GM12878 (cell line): ENCODE measurements at places on chromosomes 16 and 17. TPM values are rescaled to one million over a fixed set of nuclear protein-coding genes. Genes with fewer than 3 reads are reported as not detected.

DNA sequence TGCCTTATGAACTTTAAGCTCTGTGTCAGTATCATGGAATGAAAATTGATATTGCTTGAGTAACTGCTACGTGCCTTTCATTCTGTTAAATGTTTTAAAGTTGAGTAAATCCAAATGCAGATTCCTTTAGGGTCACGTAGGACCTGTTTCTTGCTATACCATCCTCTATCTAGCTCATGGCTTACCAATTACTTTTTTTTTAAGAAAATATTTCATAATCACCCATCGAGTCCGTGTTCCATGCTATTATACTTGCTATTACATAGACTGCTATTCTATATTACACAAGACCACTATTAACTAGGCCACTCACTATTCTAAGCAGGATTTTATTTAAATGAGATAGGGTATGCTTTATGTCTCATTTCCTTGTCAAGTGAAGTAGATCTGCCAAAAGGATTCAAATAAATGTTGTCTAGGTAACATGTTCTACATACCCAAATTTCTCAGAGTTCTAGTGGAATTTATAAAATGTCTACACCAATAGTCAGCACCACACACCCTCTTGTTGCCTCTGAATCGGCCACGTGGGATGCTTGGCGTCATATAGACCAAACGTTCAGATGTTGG lies 11.9 kb downstream of the ANKFN1 start:
- no peak overlapping the region for H3K27ac ChIP-seq
- no peaks in the 10 kb centered on the region for H3K27me3 ChIP-seq
- no peaks in the 10 kb centered on the region for H3K4me1 ChIP-seq
- no peaks in the 10 kb centered on the region for H3K36me3 ChIP-seq
- H3K4me3 ChIP-seq = no peak overlapping the region

DNA sequence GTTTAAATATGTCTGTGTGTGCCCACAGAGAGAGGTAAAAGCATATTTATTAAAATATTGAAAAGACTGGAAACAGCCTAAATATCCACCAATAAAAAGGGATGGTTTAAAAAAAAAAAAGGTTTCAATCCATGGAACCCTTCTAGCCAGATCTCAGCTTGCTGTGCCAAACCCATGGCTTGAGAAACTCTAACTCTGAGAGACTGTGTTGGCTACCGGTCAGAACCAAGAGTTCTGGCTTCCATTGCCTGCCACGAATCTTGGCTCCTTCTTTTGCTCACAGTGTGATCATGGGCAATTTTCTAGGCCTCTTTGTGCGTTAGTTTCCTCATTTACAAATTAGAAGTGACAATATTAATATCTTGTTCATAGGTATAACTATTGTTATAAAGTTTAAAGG lies 201.3 kb upstream of the IRX3 start:
- DNase-seq = no peak
- H3K27me3 ChIP-seq = no peaks in the 10 kb centered on the region
- no peak overlapping the region for H3K4me3 ChIP-seq
- H3K4me1 ChIP-seq = no peaks in the 10 kb centered on the region

DNA sequence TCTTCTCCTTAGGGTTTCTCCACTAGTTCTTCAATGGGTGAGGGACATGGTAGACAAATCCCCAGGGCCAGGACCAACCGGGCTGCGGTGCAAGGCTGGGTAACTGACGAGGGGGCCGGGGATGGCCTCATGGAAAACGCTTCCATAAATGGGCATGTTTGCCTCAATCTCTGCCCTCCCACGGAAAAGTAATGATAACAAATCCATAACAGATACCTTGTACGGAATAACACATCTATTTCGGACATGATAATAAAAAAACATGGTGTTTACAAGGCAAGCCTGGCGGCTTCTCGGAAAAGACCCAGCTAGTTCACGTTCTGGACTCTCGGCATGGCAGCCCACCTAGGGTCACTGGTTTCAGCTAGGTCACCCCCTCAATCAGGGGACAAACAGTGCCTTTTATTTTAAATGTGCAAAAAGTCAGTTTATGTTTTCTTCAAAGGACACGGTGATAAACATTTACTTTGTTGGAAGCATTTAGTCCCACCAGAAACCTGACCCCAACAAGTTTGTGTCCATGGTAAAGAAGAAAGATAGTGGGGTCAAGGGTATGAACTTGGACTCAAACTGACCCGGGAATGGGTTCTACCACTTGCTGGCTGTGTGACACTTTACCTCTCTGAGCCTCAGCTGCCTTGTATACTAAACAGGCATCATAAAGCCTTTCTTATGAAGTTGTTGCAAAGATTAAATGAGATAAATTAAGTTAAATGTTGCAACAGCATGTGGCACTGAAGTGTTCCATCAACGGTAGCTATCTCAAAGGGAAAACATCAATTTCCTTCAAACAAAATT lies 1.7 kb downstream of the MYH11 start:
- H3K27ac ChIP-seq = no peak overlapping the region
- DNase-seq = no peak
- no peaks in the 10 kb centered on the region for H3K36me3 ChIP-seq
- peaks cover 10% of the 10 kb centered on the region for H3K27me3 ChIP-seq
- 0 out of 2 replicates have a peak overlapping the region, but pooled peaks have one; percentile 25 for H3K4me3 ChIP-seq

DNA sequence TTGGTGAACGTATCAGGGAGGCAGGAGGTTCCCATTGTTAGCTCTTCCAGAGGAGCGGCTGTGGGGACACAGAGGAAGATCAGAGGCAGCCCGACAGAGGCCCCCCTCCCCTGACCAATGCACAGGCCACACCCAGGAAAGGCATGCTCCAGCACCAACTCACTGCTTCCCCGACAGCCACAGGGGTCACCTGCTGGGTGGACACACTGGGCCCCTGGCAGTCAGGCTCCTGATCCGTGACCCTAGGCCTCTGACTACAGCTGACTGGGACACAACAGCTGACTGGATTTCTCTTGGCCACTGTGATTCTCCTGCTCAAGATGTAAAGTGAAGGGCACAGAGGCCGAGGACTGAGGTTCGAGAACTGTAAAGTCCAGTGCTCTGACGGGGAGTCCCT lies 63.5 kb downstream of the IL21R start:
- no peak overlapping the region for H3K27ac ChIP-seq
- H3K4me1 ChIP-seq = no peaks in the 10 kb centered on the region
- H3K4me3 ChIP-seq = no peak overlapping the region
- no peaks in the 10 kb centered on the region for H3K27me3 ChIP-seq

DNA sequence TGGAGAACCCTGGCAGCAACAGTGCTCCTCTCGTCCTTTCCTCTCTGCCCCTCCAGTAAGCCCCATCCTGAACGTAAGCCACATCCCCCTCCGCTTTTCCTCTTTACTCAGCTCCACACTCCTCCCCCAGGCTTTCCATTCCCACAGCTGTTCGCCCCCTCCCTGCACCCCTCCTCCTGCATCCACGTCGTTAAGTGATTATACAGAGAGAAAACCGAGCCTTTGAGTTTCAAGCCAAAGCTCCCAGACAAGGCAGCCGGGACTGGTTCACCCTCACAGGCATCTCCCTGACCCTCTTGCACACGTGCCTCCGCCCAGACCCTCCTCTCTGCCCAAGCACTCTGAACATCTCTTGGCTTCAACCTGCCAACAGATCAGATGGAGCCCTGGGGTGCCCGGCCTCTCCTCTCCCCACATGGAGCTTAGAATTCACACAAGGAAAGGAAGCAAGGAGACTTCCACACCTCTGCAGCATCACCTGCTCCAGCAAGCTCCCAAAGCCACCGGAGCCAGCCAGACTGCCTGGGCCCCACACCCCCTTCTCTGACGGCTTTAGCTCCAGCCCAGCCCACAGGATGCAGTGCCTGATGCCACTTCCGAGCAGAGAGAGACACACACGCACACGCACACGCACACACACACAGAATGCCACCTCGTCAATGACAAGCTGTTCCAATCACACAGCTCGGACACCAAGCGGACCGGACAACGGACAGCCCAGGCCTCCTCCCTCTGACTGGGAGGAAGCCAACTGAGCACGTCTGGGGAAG lies 99.9 kb upstream of the CCL2 start:
- no peak overlapping the region for H3K4me3 ChIP-seq
- peaks cover 4% of the 10 kb centered on the region for H3K27me3 ChIP-seq
- DNase-seq = no peak
- no peak overlapping the region for H3K27ac ChIP-seq
- no peaks in the 10 kb centered on the region for H3K4me1 ChIP-seq

DNA sequence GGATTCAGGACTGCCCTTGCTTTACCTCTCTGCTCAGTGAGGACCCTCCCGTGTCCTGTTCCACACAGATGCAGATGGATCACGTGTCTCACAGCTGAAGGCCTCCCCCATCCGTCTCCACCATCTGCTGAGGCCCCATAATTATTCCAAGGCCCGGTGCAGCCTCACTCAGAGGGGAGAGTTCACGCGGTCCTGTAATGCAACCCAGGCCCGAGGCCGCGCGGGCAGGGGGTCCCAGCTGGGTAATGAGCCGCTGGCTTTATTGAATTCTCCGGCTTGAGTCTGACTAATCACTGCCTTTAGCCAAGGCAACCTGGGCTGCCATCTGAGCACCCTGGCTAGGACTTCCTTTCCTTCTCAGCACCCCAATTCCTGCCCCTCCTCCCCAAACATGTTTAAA lies 4.4 kb upstream of the WFIKKN2 start:
- no peak overlapping the region for H3K27ac ChIP-seq
- H3K36me3 ChIP-seq = no peaks in the 10 kb centered on the region
- no peak overlapping the region for H3K4me3 ChIP-seq
- peaks cover 4% of the 10 kb centered on the region; the same call in 1 of the 2 replicates for H3K27me3 ChIP-seq
- peaks cover 25% of the 10 kb centered on the region for H3K4me1 ChIP-seq

- H3K27ac ChIP-seq = no peak overlapping the region
- H3K4me1 ChIP-seq = peaks cover 4% of the 10 kb centered on the region
These were observed 53.6 kb downstream of the N4BP1 start for GRCh38 chr16:48556243-48556912.

DNA sequence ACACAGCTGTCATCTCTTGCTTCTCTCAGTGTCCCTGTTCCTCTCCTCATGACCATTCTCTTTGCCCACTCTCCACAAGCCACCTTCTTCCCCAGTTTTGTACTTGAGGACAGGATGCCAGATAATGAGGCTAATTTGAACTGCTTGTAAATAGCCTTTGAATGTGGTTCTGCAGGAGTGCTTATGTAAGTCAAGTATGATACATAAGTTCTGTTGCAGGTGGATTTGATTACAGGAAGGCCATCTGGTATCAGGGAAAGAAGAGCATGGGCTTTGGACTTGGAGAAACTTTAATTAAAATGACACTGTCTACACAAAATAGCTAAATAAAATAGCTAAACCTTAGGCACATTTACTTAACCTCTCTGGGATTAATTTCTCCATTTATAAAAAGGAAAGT lies 120.2 kb upstream of the HLF start:
- no peak overlapping the region for H3K4me3 ChIP-seq
- H3K36me3 ChIP-seq = no peaks in the 10 kb centered on the region
- no peaks in the 10 kb centered on the region for H3K27me3 ChIP-seq

DNA sequence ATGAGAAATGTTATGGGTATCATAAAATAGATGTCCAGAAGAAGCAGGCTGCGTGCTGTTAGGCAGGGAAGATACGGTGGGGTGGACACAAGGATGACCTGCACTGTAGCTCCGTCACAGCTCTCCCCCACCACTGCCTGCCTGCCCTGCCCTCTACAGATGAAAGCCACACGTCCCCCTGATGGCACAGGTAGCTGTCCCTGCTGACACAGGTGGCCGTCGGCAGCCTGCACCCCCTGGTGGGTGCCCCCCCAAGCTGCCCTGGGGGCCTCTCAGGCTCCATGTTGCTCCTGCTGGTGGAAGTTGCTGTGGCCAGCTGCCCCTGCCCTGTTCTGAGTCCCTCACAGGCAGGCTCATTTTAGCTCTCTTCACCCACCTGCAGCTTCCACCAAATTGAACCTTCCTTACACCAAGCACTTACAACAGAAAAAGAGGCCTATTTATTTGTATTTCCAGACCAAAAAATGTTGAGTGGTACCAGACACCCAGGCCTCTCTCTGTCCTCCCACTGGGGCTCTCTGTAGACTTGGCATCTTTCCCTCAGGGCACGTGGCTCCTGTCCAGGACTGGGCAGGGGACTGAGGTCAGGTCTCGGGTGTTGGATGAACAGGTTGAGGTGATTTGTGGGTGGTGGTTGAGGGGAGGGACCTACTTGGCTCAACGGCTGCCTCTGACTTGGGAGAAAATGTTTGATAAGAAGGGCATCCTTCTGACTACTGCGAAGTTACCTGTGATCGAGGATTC lies 50.1 kb upstream of the CACNG5 start:
- no peaks in the 10 kb centered on the region for H3K4me1 ChIP-seq
- DNase-seq = no peak
- no peaks in the 10 kb centered on the region for H3K27me3 ChIP-seq

- no peaks in the 10 kb centered on the region for H3K27me3 ChIP-seq
- no peak overlapping the region for H3K27ac ChIP-seq
- no peak overlapping the region for H3K4me3 ChIP-seq
- H3K4me1 ChIP-seq = no peaks in the 10 kb centered on the region
- H3K36me3 ChIP-seq = no peaks in the 10 kb centered on the region
- no peak for DNase-seq
These were observed 68.8 kb downstream of the ZNF18 start for GRCh38 chr17:11928436-11928835.

DNA sequence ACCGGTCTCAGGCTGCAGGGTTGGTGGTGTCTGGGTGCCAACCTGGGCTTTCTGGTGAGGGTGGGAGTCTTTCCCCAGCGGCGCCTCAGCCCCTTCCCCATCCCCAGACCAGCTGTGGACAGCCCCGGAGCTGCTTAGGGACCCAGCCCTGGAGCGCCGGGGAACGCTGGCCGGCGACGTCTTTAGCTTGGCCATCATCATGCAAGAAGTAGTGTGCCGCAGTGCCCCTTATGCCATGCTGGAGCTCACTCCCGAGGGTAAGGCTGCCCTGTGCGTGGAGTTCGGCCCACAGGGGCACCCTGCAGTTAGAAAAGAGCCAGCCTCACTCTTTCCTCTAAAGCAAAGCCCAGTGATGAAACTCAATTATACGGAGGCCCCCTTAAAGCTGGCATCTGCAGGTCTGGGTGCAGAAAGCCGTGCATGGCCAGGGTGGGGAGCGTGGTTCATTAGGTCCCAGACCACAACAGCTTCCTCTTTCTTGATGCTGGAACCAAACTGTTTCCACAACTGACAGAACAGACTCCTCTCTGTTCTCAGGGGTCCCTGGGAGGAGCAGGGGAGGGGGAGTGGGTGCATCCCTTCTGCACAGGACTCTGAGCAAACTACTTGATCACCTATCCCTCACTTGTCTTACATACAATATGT lies 10.7 kb downstream of the GUCY2D start:
- H3K27ac ChIP-seq = no peak overlapping the region
- no peaks in the 10 kb centered on the region for H3K4me1 ChIP-seq
- H3K27me3 ChIP-seq = peaks cover 1% of the 10 kb centered on the region

Gene SLC22A31
- total RNA-seq = 0.19 TPM in 1 of 2 replicates, not detected in the other

Gene PCGF2
- total RNA-seq = 35.6 and 40.4 TPM in 2 replicates

Gene ZFP90
- total RNA-seq = 17.2 and 19.9 TPM in 2 replicates

Gene BRICD5
- 5.3 and 5.8 TPM in 2 replicates for total RNA-seq
